Stimulated activated CD4-positive, alpha-beta T cell treated with anti-CD3 and anti-CD28 coated beads, Interleukin-4, amount 100 ng/mL, for 4 hours (primary cell): ENCODE measurements at places on chromosomes 11 and 22.

DNA sequence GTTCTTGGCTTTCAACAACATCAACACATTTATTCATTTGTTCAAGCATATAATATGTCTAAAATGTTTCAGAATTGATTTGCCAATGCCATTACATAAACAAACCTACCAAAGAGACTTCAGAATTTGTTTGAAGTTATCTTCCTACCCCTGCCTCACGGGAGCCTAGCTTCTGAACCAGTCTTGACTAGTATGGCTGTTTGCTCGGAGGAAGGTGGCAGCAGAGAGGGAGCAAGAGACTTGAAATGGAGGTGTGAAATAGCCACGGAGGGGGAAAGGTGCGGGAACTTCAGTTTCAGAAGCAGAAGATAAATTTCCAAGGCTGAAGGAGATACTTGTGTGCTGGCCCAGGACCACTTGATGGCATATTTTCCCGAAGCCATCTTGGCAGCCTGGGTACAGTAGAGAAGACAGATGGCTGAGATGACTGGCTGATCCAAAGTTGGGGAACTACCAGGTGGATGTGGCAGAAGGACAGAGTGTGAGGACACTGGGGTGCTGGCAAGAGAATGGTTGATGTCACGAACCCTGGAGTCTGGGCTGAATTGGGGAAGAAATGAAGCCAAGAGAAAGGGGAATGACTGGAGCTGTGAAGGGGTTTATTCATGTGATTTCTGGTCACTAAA is 14.0 kb upstream of the MTCH2 start:
- no peak for DNase-seq

GRCh38 chr22:41821471-41822316 is 11.2 kb upstream of the SREBF2 start:
- DNase-seq, result no peak

DNA sequence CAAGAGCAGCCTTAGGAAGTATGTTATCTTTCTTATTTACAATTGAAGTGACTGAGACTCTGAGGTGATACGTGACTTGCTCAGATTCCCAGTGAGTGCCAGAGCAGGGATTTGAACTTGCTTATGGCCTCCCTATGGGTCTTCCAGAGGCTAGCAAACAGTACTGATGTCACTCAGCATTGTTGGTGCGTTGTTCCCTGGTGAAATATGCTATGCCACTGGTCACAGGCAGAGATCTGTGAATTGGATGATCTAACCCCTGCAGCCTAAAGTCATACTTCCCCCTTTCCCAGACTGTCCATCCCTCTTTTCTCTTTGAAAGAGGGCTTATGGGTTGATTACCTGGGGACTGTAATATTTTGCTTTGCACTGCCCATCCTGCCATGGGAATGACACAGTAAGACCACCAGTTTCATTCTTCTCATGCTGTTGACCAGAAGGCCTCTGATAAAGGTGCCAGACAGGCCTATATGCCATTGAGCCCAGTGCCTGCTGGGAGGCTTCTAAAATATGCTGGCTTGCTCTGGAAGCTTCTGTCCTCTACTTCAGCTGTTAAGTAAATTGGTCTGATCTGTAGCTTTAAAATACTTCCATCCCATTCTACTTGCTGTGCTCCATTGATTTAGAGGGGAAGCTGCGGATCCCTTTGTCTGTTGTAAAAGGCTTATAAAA is 152.2 kb upstream of the E2F8 start:
- no peak for DNase-seq

DNA sequence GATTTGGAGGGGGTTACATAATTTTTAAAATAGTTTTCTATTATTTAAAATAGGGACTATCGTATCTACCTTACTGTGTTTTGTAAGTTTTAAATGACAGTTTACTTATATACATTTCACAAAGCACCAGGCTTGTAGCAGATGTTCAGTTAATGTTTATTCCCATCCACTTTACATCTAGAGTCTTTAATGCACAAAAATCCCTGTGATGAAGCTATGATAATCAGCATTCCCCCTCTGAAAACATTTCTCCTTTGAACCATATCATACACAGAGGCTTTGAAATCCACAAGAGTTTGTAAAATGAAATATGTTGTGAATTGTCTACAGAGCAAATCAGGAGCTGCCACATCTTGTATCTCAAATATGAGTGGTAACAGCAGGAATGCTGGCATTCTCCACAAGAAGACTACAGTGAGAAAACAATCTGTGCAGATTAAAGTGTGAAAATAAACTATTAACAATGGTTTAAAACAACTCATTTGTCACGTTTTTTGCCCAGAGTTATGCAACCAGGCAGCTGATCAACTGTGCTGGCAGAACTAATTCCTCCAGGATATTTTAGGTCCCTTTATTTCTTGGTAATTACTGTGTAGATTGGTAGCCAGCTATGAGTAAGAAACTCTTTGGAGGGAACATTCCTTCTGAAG is 699.1 kb upstream of the ARHGAP42 start:
- no peak for DNase-seq

DNA sequence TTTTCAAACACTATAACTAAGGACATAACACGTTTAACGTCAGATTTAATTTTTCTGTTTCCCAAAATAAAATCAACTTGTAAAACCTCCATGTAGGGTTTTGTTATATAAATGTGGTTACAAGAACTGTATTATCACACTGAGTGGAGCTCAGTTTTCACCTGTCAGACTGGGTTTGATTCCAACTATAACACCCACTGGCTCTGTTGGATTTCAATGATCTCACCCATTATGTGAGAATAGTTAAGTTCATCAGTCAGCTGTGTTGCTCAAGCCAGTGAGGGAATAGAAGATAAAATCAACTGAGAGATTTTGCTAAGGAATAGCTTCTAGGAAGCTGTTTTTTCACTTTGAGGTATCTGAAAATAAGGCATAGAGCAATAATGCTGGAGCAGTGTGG is 5.1 kb upstream of the OR52R1 start:
- no peak for DNase-seq

GRCh38 chr11:63242089-63242781 is 1.2 kb downstream of the SLC22A25 start:
- no peak for DNase-seq

GRCh38 chr11:62770778-62771143 is 435 bp upstream of the TAF6L start:
- DNase-seq, result no peak

- DNase-seq, result no peak
Observed at GRCh38 chr11:134499990-134500389, 87.9 kb upstream of the B3GAT1 start.

GRCh38 chr11:75507571-75507970 is 18.2 kb downstream of the GDPD5 start:
- no peak for DNase-seq

DNA sequence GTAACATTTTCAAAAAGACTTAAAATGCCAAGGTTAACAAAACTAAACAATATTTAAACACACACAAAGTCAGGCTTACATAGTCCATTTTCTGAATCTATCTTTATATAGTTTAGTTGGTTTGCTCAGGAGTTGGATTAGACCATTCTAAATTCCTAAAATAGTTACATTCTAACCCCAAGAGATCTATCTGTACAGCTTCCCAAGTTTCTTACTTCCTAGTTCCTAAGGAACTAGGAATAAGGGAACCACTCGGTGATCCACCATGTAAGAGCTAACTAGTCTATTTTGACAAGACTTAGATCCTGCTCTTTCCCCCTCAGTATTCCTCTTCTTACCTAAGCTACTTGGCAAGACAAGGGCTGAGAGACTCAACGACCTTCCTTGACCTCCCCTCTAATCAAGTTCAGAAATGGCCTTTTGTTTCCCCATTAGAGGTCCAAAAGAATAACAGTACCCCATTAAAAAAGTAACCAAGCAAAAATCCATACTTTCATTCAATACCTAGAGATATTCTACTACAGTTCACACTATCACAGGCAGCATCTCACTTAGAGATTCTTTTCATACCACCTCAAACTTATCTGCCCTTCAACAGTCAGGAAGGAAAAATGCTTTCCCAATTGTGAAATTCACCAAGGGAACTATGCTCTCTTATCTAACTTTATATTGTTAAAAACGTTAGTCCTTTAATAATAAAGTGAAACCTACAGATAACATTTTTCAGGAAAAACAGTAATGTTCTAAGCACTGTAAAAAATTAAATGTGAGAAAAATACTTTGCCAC is 253.1 kb downstream of the TTC28 start:
- no peak for DNase-seq

- DNase-seq, result no peak
Observed at GRCh38 chr11:82837650-82838049, 62.6 kb downstream of the PRCP start.

- no peak for DNase-seq
Observed at GRCh38 chr11:5992604-5993251, 5.9 kb upstream of the OR52L1 start.
